ENCODE measurements at places on chromosomes 5 and 9.

DNA sequence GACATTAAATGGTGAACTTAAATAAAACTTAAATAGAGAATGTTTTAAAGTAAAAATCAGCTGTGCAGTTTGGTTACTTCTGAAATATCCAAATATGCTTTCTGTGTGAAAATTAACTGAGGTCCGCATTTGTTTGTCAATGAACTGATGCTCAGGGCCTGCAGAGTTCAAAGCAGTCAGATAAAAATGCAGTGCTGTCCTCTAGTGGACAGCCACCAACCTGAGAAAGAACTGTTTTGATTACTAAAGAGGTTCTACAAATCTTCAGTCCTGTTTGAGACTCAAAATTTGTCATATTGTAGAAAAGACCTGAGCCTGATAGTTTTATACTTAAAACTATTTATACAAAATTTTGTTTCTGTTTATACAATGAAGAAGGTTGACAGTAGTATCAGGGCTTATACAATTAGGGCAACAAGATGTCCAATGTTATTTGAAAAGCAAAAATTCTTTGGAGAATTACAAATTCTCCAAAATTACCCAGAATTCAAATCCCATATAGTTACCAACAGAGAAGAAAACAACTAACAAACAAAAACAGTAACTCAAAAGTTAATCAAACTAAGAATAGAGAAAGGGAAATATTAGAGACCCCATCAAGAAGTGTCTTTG lies 232.3 kb upstream of the TBCA start:
- DNase-seq: peak; percentile 9

GRCh38 chr9:137220317-137221094 lies 1.5 kb downstream of the RNF208 start:
- no peak for DNase-seq

DNA sequence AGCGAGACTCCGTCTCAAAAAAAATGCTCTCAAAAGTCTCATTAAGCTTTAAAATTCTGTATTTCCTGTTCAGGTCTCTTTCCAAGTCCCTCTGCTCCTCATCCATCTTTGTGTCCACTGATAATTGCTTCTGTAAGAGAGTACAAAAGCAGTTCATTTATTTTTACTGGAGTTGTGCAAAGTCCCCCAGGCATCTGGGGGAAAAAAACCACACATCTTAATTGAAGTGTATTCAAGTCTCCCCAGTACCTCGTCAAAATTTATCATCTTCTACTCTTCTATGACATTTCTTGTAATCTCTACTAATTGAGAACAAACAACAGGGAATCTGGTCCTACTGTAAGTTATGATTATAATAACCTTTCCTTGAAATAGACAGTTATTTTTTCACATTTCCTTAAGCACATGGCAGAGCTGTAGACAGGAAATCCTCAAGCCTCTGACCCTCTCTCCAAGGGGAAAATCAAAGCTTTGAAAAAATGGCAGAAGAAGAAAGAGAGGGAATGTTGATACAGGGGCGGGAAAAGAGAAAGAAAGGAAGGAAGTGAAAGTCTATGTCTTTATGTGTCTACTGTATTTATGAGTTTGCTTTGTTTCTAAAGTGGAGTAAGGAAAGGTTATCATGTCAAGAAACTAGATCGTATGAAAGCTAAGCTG lies 51.5 kb downstream of the RAI14 start:
- DNase-seq: no peak

- no peak for DNase-seq
Observed at GRCh38 chr5:83552275-83552674, 80.7 kb downstream of the VCAN start.

DNA sequence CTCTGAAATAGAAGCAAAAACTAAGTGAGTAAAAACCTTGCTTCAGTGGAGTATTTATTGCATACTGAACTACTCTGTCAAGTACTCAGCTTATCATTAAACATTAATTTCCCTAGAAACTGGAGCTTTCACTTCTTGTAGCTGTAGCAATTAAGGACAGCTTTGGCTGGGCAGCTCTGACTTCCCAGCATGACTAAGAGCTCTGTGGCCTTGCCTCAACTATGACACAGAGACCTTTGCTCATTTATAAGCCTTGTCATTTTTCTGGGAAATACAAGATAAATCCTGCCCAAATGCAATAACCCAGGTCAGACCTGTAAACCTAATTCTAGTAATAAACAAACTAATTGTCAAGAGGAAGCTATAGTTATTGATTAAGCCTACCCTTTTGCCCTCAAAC lies 65.4 kb upstream of the STK32A start:
- DNase-seq: peak; percentile 25

DNA sequence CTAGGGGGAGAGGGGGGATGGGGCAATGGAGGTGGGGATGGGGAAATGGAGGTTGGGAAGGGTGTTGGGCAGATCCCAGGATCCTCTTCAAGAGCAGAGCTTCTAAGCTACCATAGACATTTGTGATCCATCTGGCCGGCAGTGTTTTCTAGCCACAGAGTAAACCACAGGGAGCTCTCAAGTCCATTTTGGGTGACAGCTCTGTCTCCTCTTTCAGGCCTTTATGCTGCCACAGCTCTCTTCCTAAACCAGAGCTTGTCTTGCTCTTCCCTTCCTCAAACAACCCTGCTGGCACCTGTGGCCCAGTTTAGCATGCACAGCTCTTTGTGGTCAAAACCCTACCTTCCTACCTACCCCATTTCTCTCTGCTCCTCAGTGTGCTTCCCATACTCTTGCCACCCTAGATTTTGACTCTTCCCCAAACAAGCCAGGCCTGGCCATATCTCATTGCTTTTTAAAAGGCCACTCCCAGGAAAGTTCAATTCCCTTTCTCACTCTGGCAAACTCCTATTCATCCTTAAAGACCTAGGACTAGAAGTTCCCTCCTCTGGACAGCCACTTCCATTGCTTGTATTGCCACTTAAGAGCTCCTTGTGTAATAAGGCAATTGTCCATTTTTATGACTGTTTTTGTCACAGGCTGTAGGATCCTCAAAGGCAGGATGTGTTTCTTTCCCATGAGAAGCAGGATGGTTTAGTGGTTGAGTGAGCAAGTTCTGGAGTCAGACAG lies 84.3 kb upstream of the PANK3 start:
- DNase-seq: no peak

DNA sequence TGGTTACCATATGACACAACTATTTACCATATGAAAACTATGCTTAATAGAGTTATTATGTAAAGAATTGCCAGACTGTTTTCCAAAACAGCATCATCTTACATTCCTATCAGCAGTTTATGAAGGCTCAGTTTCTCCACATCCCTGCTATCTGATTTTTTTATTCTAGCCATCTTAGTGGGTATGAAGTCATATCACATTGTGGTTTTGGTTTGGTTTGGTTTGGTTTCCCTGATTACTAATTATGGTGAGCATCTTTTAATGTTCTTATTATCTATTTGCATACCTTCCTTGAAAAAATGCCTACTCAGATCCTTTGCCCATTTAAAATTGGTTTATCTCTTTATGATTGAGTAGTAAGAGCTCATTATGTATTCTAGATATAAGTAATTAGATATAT lies 199.4 kb upstream of the NFIL3 start:
- DNase-seq: peak; percentile 2

GRCh38 chr5:2378976-2379375 lies 372.5 kb downstream of the IRX2 start:
- no peak for DNase-seq

DNA sequence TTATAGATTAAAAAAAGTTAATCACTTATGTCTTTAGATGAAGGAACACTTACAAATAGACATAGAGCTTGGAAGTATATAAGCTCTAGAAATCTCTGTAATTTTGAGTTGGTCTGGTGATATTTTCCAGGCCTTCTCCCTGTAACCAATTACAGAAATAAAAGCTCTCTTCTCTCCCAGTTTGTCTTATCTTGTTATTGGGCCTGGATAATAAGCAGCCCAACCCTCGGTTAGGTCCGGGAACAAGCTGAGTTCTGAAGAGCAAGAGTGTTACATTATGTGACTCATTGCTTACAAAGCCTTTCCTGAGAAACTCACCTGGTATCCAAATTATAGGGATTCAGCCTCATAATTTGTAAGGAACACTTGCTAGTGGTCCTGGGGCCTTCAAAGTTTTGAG lies 1146.2 kb downstream of the CDH9 start:
- no peak for DNase-seq

- DNase-seq: no peak
Observed at GRCh38 chr9:129586685-129587084, 34.2 kb downstream of the C9orf50 start.

GRCh38 chr5:75632321-75632720 lies 21.1 kb downstream of the ANKDD1B start:
- no peak for DNase-seq

DNA sequence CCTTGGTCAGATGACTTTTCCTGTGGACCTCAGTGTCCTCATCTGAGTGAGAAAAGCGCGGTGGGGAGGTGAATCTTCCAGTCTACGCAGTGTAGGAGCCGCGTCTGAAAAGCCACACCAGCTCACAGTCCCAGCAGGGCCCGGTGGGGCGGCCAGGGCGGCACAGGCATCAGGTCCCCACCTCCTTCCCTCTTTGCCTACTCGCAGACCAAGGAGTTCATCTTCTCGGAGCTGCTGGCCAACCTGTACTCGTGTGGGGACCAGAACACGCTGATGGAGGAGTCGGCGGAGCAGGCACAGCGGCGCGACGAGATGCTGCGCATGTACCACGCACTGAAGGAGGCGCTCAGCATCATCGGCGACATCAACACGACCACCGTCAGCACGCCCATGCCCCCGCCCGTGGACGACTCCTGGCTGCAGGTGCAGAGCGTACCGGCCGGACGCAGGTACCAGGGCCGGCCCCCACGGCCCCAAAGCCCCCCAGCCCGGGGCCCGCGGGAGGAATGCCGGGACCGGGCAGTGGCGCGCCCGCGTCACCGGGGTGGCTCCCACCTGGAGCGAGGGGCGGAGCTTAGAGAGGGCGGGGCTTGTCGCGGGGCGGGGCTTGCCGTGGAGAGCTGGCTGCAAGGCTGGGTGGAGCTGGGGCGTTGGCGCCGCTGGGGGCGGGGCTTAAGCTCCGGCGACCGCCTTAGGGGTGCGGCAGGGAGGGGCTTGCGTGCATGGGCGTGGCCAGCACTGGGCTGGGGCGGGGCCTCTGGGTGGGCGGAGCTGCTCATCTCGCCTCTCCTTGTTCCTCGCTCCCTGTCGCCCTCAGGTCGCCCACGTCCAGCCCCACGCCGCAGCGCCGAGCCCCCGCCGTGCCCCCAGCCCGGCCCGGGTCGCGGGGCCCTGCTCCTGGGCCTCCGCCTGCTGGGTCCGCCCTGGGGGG lies 25.6 kb downstream of the GOLGA2 start:
- DNase-seq: no peak

GRCh38 chr5:32852535-32852934 lies 141.4 kb downstream of the NPR3 start:
- peak; percentile 48 for DNase-seq

DNA sequence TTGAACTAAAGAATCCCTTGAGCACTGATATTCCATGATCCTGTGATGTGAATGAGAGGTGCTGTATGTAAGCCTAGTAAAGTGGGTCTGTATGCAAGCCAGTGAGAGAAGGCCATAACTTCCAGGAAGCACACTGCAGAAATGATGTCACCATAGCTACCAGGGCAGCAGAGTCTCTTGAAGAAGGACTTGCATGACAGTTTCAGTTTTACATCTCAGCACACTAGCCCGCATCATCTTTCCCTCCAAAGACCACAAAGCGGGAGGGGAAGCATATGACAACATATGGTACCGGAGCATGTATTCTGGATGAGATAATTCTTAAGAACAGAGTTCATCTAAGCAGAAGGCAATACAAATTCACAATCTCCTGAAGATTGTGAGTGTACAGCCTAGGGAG lies 37.6 kb upstream of the MAST4 start:
- DNase-seq: no peak

DNA sequence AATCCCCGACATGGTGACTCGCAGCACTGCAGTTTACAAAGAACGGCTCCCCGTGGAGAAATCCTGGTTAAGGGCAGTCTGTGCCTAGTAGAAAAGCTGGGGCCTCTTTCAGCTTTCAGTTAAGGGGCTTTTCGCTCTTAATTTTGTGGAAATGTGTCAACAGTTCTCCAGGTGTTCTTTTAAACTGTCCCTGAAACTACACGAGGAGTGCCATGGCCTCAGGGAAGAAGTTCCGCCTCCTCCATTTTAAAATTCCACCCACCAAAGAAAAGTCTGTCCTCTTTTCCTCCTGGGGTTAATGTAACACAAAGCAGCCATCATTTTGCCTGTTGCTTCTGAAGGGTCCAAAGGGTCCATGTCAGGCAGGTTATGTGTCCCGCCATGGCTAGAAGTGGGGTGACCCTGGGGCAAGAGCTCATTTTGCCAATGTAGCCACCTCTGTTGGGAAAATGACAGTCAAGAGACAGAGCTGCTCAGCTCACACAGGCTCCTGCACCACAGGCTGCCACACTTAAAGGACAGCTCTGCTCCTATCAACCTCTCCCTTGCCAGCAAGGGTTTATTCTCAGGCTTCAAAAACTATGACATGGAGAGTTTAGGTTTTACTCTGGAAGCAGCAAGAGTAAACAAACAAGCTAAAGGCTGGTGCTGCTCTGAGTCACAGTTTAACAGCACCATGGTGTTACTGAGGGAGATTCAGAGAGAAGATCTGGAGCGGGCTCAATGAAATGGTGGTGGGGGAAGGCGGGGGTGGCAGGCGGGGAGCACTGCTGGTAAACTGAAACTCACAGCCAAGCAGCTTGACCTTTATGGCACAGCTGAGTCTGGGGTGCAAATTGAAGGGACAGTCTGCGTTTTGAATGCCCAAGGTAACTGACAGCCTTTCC lies 3.2 kb downstream of the WHRN start:
- no peak for DNase-seq

GRCh38 chr9:138049085-138049778 lies 171.7 kb downstream of the CACNA1B start:
- no peak for DNase-seq

- no peak for DNase-seq
Observed at GRCh38 chr5:178588769-178589168, 1.4 kb downstream of the COL23A1 start.

DNA sequence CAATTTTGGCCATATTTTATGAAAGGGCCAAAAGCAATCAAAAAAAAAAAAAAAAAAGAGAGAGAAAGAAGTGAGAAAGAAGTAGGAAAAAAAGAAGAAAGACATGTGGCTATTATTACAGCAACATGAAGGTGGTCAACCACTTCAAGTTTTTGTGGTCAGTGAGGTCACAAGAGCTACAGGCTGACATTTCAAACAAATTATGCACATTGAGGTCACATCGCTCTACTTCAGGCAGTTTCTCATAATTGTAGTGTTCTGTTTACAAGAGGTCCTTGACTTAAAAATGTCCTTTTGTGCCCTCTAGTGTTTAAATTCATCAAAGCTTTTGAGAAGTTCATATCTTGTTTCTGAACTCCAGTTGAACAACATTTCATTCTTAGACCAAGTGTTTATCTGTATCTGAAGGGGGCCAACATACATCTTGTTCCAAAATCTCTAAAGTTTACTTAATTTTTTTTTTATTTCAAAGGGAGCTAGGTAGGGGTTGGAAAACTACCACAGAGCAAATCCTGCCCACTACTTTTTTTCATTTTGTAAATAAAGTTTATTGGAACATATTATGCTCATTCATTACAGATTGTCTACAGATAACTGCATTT lies 513.1 kb downstream of the PDE4D start:
- DNase-seq: peak; percentile 53

DNA sequence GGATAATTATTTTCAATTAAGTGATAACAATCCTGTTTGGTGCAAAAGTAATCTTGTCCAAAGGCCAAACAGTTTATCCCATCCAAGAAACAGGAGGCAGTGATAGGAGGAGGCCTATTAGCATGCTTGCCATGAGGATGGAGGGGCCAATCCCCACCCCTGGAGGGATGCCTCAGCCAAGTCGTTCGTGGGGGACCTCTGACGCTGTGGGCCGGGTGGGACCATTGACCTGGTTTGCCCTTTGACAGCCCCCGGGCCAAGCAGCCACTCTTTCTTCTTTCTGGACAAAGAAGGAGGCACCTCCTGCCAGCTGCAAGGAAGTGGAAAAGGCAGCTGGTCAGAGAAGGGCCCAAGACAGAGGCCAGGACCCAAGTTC lies 39.5 kb upstream of the GRHPR start:
- no peak for DNase-seq
